Naive thymus-derived CD4-positive, alpha-beta T cell (primary cell): ENCODE measurements at places on chromosomes 12 and 14.

GRCh38 chr12:57146092-57146491, 1.3 kb downstream of the LRP1-AS start:
- DNase-seq = no peak

- no peak for DNase-seq
These were observed 6.2 kb upstream of the ATP6V0A2 start for GRCh38 chr12:123705935-123706334.

GRCh38 chr12:82176026-82176425, 182.2 kb downstream of the CCDC59 start:
- DNase-seq = no peak

GRCh38 chr12:20631711-20632110, 63.4 kb upstream of the SLCO1C1 start:
- DNase-seq = no peak

DNA sequence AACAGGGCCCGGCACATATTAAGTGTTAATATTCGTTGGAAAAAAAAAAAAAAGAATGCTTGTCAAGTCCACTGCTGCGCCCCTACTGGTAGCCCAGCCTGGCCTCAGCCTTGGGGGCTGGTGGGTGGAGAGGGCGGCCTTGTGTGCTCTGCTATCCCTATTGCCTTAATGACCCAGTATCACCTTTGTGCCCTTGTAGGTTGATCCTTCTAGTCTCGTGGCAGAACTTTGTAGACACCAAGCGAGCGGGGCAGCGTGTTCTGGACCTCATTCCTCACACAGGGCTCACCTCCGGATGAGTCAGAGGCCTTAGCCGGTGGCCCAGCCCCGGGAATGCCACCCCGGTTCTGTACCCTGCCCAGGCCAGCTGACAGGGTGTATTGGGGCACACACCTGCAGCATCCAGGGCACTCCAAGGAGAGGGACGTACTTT, 1.8 kb upstream of the RCOR1 start:
- DNase-seq = peak; percentile 7

DNA sequence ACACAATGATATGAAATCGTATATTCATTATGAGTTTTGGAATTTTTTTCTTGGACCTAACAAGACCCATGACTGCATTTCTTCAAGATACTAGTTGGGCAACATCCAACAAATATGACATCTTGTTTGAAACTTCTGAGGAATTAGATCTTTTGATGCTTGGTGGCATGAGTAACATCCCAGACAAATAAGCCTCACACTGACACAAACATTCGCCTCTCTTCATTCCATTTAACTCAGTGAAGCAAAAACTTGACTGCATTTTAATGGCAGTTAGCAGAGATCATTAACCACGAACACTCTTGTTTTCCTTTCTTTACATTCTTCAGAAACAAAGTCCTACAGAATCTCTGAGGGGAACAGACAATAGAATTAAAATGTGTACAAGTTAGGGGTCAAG, 758.3 kb downstream of the C12orf50 start:
- no peak for DNase-seq

- no peak for DNase-seq
These were observed 5.0 kb downstream of the RNASE9 start for GRCh38 chr14:20555845-20556244.

DNA sequence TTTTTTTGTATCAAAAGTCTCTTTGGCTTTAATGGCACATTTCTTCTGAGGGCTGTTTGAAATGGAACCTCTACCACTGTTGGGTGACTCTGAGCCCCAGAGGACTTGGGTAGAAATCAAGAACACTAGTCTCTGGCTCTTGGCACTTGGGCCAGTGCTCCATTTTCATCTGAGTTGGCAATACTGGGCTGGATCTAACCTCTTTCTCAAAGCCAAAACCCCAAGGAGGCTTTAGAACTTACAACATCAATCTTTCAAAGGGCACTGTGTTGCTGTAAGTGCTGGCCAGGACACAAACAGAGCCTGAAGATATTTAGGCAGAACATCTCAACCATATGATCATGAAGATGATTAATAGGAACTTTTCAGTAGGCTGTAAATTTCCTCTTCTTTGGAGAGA, 34.0 kb upstream of the PLEKHG7 start:
- DNase-seq = no peak

- DNase-seq = peak; percentile 53
These were observed 8.5 kb upstream of the PRKAB1 start for GRCh38 chr12:119659289-119659897.

DNA sequence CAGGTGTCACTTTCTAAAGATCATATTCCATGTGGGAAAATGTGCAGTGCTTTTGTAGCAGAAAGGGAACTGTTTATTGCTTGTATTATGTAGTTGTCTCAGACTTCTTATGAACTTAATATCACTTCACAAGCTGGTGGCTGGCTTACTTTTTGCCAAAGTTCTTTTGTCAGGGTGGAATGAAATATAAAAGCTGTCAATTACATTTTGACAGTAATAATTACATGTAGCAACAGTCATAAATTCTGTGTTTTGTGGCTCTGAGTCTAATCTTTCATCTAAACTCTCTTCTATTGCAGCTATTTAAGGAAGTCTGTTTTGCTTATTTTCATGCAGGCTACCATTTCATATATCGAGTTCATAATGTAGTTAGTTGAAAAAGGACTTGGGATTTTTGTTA, 106.6 kb downstream of the OTOGL start:
- no peak for DNase-seq

DNA sequence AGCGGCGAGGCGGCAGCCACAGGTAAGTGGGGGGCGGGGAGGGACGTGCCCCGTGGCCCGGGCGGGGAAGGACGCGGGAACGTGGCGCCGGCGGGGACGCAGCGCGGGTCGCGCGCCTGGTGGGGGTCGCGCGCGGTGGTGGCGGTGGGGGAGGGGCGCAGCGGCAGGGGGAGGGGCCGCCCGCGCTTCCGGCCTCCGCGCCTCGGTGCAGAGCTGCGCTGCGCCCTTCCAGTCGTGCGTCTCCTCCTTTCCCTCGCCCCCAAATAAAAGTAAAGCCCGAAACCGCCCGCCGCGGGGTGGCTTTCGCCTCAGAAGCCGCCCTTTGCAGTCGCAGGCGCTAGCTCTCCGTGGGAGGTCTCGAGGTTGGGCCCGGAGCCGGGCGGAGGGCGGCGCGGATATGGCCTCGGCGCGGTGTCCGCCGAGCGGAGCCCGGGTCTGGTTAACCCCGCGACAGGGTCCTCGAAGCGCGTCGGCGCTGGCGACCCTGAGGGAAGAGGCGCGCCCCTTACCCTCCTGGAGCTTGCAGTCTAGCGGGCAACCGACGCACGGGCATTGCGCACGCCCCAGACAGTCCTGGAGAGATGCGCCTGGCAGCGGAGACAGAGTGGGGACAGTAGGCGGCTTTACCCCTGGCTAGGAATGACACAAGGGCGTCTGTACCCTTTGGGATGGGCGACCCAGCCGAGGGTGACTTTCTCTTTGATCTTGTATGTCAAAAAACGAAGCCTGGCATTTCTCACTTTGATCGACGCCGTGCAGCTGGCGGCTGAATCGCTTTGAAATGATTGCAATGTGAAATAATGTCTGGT, 589 bp downstream of the ATF1 start:
- DNase-seq = peak; percentile 80

DNA sequence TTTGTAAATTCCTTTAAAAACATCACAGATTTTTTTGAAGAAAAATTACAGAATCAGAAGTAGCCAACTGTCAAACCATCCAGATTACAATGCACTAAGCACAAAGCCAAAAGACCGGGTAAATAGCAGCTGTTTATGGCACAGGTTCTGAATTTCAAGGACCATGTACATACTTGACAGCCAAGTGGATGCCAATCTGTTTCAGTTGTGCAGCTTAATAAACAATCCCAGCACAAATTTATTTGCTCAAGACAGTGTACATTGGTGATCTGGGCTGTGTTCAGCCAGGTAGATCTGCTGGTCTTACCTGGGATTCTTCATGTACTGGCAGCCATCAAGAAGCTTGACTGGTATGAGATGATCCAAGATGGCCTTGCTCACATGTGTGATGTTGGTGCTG, 229.8 kb upstream of the FLRT2 start:
- DNase-seq = no peak

GRCh38 chr12:105672121-105672975, 341.9 kb downstream of the C12orf75 start:
- DNase-seq = no peak

DNA sequence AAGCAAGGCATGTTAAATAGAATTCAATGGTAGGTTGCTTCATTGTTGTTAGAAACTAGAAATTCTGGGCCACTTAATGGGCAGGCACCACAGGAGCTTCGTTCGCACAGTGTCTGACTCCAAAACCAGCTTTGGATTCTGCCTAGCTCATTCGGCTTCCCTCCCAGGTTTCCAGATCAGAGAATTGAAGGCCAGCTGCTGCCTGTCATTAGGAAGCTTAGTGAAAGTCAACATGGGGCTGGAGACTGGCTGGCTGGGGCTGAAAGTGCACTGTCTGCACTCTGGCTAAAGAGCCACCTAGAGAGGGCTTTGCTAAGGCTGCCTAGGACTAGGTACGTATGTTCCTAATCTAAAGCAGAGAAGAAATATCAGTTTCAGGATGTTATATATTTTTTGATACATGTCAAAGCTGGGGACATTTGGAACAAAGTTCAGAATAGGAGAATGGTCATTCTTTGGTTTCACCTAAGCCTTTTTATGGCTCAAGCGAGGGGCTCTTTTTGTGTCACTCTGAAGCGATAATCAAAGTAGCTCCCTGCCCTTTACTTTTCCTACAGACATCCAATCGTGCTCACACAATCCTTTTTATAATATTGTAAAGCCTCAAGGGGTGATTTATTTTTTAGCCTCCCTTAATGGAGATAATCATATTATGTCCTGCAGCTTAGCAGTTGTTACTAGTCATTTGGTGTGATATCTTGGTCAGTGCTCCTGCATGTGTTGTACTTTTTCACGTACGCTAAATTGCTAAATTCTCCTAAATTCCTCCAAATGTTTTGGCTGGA, 238.5 kb upstream of the NAV3 start:
- no peak for DNase-seq
